ENCODE measurements at places on chromosomes 7 and 10.

- no peak for DNase-seq
These were observed 122.1 kb upstream of the STK17A start for GRCh38 chr7:43460733-43461348.

DNA sequence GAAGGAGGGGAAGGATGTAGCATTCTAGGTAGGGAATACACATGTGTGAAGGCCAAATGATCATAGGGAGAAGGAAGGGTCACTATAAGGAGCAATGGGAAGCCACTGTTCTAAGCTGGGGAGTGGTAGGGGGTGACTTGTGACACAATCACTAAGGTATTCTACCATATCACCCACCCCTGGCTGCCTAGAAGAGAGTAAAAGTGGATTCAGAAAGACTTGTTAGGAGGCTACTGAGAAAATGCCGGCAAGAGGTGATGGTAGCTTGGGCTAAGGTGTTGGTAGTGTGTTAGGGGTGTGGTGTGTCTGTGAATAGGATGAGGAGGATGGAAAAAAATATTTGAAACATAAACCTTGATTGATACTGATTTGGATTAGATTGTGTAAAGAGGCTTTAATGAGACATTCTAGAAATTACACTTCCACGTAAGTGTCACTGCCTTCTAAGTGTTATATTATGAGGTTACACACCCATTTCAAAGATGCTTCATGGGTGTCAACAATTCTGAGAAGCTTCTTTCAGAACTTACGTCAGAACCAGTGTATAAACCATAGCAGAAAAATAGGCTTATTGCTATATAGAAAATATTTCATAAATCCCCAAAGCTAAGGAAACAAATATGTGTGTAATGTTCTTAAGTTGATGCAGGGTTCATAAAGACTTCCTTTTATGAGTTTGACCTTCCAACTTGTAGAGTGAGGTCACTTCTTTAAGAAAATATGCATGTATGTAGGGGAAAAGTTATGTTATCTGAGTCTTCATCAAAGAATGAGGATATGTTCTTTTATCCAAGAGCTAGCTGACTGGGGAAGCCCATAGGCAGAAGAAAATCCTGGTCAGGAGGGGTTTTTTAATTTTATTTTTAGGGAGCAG lies 5.6 kb upstream of the BPGM start:
- DNase-seq, result no peak

GRCh38 chr7:69363136-69363535 lies 235.1 kb upstream of the AUTS2 start:
- DNase-seq, result no peak

GRCh38 chr7:92813390-92814024 lies 22.9 kb downstream of the CDK6 start:
- DNase-seq, result no peak

GRCh38 chr10:84185526-84186175 lies 8.7 kb upstream of the CDHR1 start:
- no peak for DNase-seq

GRCh38 chr10:61793760-61794703 lies 107.5 kb upstream of the ARID5B start:
- no peak for DNase-seq

DNA sequence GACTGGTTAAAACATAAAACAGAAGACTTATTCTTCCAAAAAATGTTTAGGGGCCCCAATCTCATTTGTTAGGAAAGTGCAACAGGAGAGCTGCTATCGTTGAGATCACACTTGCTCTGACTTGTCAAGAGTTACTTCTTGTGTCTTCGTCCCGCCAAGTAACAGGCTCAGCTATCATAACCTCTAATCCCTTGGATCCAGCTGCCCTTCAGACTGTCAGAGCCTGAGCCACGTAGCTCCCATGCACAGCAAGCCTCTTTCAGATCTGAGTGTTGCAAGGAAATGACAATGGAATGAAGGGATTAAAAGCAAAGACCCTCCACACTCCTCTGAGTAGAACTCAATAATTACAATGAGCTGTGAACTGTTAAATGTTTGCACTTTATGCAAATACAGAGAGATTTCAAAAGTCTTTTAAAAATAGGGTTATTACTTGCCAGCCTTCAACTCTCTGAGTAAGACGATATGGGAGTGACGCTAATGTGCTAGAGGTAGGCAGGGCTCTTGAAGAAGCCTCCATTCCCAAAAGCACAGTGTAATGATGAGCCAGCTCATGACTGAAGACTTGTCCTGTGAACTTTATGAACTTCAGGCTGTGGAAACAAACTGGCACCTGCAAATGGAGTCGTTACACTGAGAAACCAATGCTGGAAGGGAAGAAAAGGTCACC lies 28.4 kb upstream of the CDK13 start:
- no peak for DNase-seq

GRCh38 chr10:68861253-68861652 lies 33.9 kb downstream of the STOX1 start:
- DNase-seq, result no peak

GRCh38 chr10:110664483-110665420 lies 20.6 kb downstream of the RBM20 start:
- DNase-seq, result no peak

- no peak for DNase-seq
These were observed 64.7 kb upstream of the ANK3 start for GRCh38 chr10:60454336-60454735.

GRCh38 chr7:95180-95862 lies 97.0 kb upstream of the FAM20C start:
- DNase-seq, result no peak

- DNase-seq, result no peak
These were observed 8.0 kb downstream of the VSIR start for GRCh38 chr10:71765176-71765904.

DNA sequence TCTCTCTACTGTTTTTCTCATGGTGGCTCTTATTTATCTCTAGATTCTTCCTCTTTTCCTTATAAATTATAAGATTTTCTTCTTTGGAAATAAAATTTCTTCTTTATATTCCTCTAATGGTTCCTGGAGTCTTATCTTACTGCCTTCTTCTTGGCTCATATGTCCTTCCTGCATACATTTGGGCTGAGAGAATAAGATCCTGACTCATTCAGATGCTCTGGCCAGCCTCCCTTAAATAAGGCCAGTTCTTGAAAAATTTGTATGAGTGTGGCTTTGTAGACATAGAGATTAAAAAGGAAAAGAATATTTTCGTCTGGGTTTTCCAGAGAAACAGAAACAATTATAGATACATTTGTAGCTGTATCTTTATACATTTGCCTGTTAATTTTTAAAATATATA lies 411.3 kb downstream of the KIF20B start:
- DNase-seq, result no peak

Data from activated CD8-positive, alpha-beta memory T cell treated with anti-CD3 and anti-CD28 coated beads for 4 hours (primary cell).